ENCODE measurements at places on chromosomes 5 and 9. TPM values are rescaled to one million over a fixed set of nuclear protein-coding genes. Genes with fewer than 3 reads are reported as not detected.

Gene SLC4A9
- total RNA-seq, result 0.38 TPM

GRCh38 chr9:105535920-105536668 lies 21.8 kb upstream of the FKTN start:
- no peak for DNase-seq

- no peak for DNase-seq
These were observed 66.8 kb upstream of the SMC2 start for GRCh38 chr9:104027295-104027694.

GRCh38 chr5:82881571-82882174 lies 195.5 kb downstream of the TMEM167A start:
- no peak for DNase-seq

- DNase-seq, result no peak
These were observed 58.3 kb downstream of the FGF1 start for GRCh38 chr5:142627383-142628217.

Gene FABP6
- not detected for total RNA-seq

Gene TRIM14
- 17.3 TPM for total RNA-seq

DNA sequence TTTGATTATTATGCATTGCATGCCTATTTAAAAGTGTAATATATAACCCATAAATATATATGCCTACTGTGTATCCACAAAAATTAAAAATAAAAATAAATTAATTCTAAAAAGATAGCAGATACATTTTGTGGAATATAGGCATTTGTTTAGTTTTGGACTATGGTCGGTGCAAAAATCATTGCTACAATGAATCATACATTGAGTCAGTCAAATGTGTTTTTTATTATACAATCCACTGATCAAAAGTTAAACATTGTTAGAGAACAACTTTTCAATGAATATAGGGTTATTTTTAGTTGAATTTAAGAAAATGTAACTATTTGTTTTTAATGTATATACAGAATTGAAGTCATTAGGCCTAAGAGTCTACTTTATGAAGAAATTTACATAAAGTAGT lies 885.9 kb downstream of the EFNA5 start:
- no peak for DNase-seq

GRCh38 chr9:129270205-129270604 lies 92.1 kb upstream of the IER5L start:
- DNase-seq, result no peak

- DNase-seq, result peak; percentile 27
These were observed 144.9 kb downstream of the FGF1 start for GRCh38 chr5:142540922-142541422.

Gene COL23A1
- total RNA-seq, result 3.4 TPM

Measured in lower leg skin (tissue), 4 donors.